Esophagus muscularis mucosa (tissue), 4 donors: ENCODE measurements at places on chromosomes 2 and 18. TPM values are rescaled to one million over a fixed set of nuclear protein-coding genes. Genes with fewer than 3 reads are reported as not detected.
A peak's percentile ranks its signal among the peaks of the same experiment; 100 is the strongest.

GRCh38 chr2:29940706-29941105, 19.3 kb upstream of the ALK start:
- H3K4me1 ChIP-seq: no peaks in the 10 kb centered on the region
- DNase-seq: peak; percentile 55
- H3K4me3 ChIP-seq: no peak overlapping the region
- no peak overlapping the region for H3K27ac ChIP-seq
- H3K27me3 ChIP-seq: peaks cover 5% of the 10 kb centered on the region
- no peaks in the 10 kb centered on the region for H3K36me3 ChIP-seq

- no peaks in the 10 kb centered on the region for H3K27me3 ChIP-seq
- H3K4me1 ChIP-seq: no peaks in the 10 kb centered on the region
- no peak overlapping the region for H3K4me3 ChIP-seq
- DNase-seq: no peak
These were observed 16.1 kb upstream of the CD207 start for GRCh38 chr2:70851704-70852103.

GRCh38 chr2:172516299-172516698, 39.6 kb upstream of the PDK1 start:
- no peaks in the 10 kb centered on the region for H3K4me1 ChIP-seq
- H3K27me3 ChIP-seq: no peaks in the 10 kb centered on the region
- H3K36me3 ChIP-seq: no peaks in the 10 kb centered on the region
- H3K4me3 ChIP-seq: no peak overlapping the region

DNA sequence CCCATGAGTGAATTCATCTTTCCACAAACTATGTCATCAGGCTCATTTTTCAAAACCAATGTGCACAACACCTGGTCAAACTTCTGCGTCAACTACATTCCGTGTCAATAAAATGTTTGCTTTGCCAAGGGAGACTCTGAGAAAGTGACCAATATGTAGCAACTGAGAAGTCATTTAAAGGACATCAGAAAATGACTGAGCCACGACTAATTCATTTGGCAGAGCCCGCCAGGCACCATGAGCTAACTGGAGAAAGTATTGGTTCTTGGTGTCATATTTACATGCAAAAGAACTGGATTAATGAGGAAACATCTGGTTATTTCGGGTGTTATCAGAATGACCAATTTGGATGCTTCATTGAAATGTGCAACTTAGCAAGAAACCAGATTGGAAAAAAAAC, 7.2 kb downstream of the RND3 start:
- no peaks in the 10 kb centered on the region for H3K27me3 ChIP-seq
- no peak overlapping the region for H3K4me3 ChIP-seq
- no peaks in the 10 kb centered on the region for H3K36me3 ChIP-seq
- peak overlapping the region; percentile 97 for H3K27ac ChIP-seq
- DNase-seq: no peak
- H3K4me1 ChIP-seq: peaks cover 97% of the 10 kb centered on the region

DNA sequence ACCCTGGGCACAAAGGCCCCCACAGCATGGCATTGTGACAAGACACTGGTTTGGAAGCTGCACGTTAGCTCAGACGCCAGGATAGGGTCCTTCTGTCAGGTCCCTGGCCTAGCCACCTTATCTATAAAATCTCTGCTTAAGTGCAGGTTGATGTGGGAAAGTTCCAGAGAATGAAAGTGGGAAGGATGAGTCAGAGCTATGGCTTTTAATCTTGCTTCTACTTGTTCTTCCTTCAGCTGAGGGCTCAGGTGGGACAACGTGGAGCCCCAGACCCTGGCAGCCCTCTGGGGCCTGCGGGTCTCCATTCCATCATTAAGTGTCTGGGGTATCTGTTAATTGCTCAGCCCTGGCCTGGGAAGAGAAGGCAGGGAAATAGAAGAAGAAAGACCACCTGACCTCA, 64.5 kb downstream of the CELF4 start:
- no peak overlapping the region for H3K4me3 ChIP-seq
- no peaks in the 10 kb centered on the region for H3K4me1 ChIP-seq
- H3K27ac ChIP-seq: no peak overlapping the region
- no peaks in the 10 kb centered on the region for H3K27me3 ChIP-seq

- H3K27me3 ChIP-seq: no peaks in the 10 kb centered on the region
- H3K4me3 ChIP-seq: no peak overlapping the region
- H3K27ac ChIP-seq: no peak overlapping the region
These were observed 51.8 kb downstream of the AKAIN1 start for GRCh38 chr18:5145168-5145825.

GRCh38 chr2:208556983-208557484, 150.4 kb downstream of the PTH2R start:
- H3K27me3 ChIP-seq: no peaks in the 10 kb centered on the region
- no peaks in the 10 kb centered on the region for H3K36me3 ChIP-seq
- no peak overlapping the region for H3K4me3 ChIP-seq
- DNase-seq: no peak
- no peaks in the 10 kb centered on the region for H3K4me1 ChIP-seq

- H3K27ac ChIP-seq: no peak overlapping the region
- no peaks in the 10 kb centered on the region for H3K27me3 ChIP-seq
- no peak for DNase-seq
- no peaks in the 10 kb centered on the region for H3K36me3 ChIP-seq
- no peak overlapping the region for H3K4me3 ChIP-seq
These were observed 15.0 kb upstream of the RAB27B start for GRCh38 chr18:54813305-54813704.

TBR1 gene
- total RNA-seq: not detected

CHMP1B gene
- total RNA-seq: 50.9 TPM

VPS54 gene
- 19.0 TPM for total RNA-seq

TUBA3E gene
- not detected for total RNA-seq

APOB gene
- total RNA-seq: 4.4 TPM

FRZB gene
- total RNA-seq: 15.4 TPM

FBXO11 gene
- total RNA-seq: 53.8 TPM

PTPRN gene
- total RNA-seq: 5.3 TPM
